ENCODE measurements at places on chromosomes 2 and 18.

GRCh38 chr2:102435741-102436140 is 12.8 kb downstream of the IL18RAP start:
- H3K4me3 ChIP-seq = no peak overlapping the region
- no peak for DNase-seq
- no peaks in the 10 kb centered on the region for H3K4me1 ChIP-seq

DNA sequence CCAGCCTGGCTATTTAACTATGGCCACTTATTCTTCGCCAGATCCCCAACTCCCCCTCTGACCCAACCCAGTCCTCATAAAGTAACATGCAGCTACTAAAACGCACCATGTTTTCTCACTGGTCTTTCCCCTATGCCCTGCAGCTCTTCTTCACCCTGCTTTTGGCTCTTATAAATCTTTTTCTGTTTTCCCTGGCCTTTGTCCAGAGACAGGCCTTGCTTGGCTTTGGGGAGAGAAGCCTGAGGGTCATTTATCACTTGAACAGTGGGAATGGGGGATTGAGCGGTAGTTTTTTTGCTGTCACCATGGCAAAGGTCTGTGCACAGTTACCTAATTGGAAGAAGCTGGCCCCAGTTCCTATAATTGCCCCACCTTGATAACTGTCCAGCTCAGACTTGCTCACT is 202.9 kb upstream of the NT5C1B start:
- H3K4me3 ChIP-seq = no peak overlapping the region
- DNase-seq = no peak
- no peaks in the 10 kb centered on the region for H3K4me1 ChIP-seq
- H3K27ac ChIP-seq = no peak overlapping the region
- H3K27me3 ChIP-seq = peaks cover 33% of the 10 kb centered on the region

GRCh38 chr18:46406539-46406932 is 250.5 kb downstream of the LOXHD1 start:
- no peak overlapping the region for H3K4me3 ChIP-seq
- DNase-seq = no peak
- peaks cover 23% of the 10 kb centered on the region for H3K4me1 ChIP-seq
- H3K36me3 ChIP-seq = no peaks in the 10 kb centered on the region
- peaks cover 9% of the 10 kb centered on the region for H3K27me3 ChIP-seq

DNA sequence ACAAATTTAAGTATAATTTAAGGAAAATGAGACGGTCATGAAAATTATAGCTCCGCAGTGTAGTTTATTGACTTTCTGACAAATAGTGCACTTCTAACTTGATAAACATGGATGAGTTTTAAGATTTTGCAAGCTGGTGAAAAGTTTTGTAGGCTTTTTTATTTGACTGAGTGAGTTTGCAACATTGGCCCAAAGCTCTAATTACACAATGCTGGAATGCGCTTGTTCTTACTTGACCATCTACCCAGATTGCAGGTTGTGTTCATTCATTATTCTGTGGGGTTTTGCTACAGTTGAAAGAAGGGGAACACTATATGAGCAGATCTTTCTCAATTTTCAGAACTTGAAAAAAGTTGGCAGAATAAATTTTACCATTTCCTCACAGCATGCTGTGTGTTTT is 13.5 kb downstream of the SPOPL start:
- H3K27me3 ChIP-seq = no peaks in the 10 kb centered on the region

- H3K4me1 ChIP-seq = no peaks in the 10 kb centered on the region
- DNase-seq = peak; percentile 77
- no peaks in the 10 kb centered on the region for H3K36me3 ChIP-seq
- H3K27ac ChIP-seq = no peak overlapping the region
- H3K4me3 ChIP-seq = no peak overlapping the region
Observed at GRCh38 chr18:1062588-1062987, 157.9 kb downstream of the ADCYAP1 start.

DNA sequence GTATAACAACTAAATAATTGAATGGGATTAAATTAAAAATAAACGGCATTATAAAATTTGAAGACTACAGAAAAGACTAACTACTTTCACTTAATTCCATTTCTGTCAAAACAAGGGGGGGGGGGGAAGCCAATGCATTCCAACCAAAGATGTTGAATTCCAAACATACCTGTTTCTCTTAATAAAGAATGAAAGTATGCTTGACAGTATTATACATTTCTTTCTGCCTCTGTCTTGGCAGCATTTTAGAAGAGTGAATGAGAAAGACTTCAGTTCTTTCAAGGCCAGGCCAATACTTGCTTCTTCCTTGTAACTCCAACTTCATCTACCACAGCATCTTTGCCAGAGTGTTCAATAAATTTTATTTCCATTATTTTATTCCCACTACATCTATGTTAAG is 65.9 kb downstream of the PDE11A start:
- DNase-seq = no peak
- no peaks in the 10 kb centered on the region for H3K27me3 ChIP-seq
- H3K27ac ChIP-seq = no peak overlapping the region
- H3K36me3 ChIP-seq = no peaks in the 10 kb centered on the region
- no peaks in the 10 kb centered on the region for H3K4me1 ChIP-seq

- H3K27me3 ChIP-seq = peaks cover 27% of the 10 kb centered on the region
- H3K4me1 ChIP-seq = no peaks in the 10 kb centered on the region
- DNase-seq = no peak
- H3K27ac ChIP-seq = no peak overlapping the region
Observed at GRCh38 chr2:232349546-232349945, 29.0 kb upstream of the ALPP start.

GRCh38 chr2:15527074-15527739 is 33.9 kb downstream of the NBAS start:
- peaks cover 27% of the 10 kb centered on the region for H3K36me3 ChIP-seq
- peak; percentile 67 for DNase-seq
- no peak overlapping the region for H3K27ac ChIP-seq
- no peaks in the 10 kb centered on the region for H3K4me1 ChIP-seq
- H3K27me3 ChIP-seq = no peaks in the 10 kb centered on the region

DNA sequence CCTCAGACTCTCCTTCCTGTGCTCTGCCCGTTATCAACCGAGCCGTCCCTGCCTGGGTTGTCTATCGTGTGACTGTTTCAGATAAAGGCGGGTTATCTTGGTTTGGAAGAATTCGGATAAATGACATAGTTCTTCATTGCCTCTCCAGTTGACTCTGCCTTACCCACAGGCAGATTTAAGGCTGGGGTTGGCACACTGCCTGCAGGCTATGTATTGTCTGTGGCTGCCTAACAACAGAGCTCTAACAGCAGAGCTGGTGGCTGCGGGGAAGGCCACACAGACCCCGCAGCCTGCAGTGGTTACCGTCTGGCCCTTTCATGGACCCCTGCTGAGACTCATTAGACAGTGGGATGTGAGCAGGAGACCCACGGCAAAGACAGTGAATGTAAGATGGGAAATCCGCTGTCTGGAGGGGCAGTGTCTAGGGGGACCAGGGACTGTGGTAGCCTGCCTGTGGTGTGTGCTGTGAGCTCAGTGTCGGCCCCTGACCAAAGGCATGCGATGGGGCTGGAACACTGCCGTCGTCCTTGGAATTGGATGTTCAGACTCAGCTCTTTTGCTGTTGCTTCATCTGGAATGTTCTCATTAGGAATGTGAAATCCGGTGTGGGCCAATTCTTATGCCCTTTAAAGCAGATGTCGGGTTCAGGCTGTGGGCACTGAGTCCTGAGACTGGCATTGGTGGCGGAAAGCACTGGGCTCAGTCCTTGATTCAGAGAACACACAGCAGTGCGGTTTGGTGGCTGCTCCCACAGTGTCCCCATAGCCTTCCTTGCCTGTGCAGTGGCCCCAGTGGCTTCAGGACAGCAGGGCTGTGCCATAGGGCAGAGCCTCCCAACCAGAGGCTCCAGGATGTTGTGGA is 44.5 kb downstream of the SH3RF3 start:
- H3K4me1 ChIP-seq = peaks cover 21% of the 10 kb centered on the region
- H3K36me3 ChIP-seq = no peaks in the 10 kb centered on the region
- peak; percentile 57 for DNase-seq
- H3K27ac ChIP-seq = peak overlapping the region; percentile 69

GRCh38 chr18:44938720-44939665 is 258.3 kb downstream of the SETBP1 start:
- DNase-seq = no peak
- peak overlapping the region; percentile 12 for H3K4me3 ChIP-seq
- peak overlapping the region; percentile 84 for H3K27ac ChIP-seq

DNA sequence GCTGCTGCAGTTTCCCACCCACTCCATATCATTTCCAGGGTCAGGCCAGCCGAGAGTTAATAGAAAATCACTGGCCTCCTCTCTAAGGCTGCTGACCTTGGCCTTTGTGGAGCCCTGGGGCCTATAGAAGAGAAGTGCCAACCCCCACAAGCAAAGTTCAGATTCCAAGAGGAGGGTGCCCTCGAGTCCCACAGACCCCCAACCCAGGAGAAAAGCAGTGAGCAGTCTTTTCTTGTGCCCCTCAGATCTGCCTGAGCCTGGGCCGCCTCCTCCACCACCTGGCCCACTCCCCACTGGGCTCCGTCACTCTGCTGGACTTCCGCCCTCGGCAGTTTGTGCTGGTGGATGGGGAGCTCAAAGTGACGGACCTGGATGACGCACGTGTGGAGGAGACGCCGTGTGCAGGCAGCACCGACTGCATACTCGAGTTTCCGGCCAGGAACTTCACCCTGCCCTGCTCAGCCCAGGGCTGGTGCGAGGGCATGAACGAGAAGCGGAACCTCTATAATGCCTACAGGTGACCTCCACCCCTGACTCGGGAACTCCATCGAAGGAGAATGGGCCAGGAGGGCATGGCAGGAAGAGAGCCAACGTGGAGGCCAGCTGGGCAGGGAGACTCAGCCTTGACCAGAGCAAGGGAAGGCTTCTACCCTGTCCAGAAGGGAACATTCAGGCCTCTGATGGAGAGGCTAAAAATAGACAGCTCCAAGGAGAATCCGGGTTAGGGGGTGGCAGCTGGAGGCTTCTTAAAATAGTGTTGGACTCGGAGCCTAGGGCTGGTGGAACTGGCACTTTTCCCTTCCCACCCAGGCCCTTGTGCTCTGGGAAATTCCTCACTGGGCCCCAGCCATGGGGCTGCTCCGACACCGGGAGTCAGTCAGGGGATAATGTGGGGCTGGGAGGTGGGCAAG is 6.2 kb downstream of the PKDCC start:
- no peaks in the 10 kb centered on the region for H3K27me3 ChIP-seq
- no peak for DNase-seq
- peaks cover 56% of the 10 kb centered on the region for H3K36me3 ChIP-seq
- peak overlapping the region; percentile 29 for H3K27ac ChIP-seq
- no peak overlapping the region for H3K4me3 ChIP-seq

DNA sequence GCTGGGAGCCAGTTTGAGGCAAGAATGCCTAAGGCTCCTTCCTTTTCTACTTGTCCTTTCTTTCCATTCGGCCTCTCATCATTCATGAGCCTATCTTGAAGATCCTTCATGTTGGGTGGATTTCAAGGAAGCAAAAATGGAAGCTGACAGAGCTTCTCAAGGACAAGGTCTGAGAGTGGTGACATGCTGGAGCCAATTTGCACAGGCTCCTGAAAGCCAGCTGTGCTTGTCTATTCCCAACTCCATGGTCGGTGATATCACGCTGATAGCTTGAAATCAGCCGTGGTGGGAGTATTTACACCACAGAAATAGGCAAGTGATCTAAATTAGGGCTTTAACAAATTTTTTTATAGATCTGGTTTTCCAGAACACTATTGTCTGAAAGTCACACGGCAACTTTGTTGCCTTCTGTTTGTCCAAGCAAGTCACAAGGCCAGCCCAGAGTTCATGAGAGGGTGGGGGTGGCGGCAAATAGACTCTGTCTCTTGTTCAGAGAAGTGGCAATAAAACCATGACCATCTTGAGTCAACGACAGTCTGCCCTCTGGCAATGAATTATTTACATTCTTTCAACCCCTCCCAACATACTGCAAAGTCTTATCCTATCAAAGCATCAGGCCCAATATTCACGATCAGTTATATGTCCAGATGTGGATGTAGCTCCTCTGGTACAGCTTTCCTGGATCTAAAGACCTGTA is 49.9 kb upstream of the SLC35F5 start:
- no peaks in the 10 kb centered on the region for H3K36me3 ChIP-seq
- peaks cover 8% of the 10 kb centered on the region for H3K4me1 ChIP-seq
- DNase-seq = no peak
- no peak overlapping the region for H3K27ac ChIP-seq

DNA sequence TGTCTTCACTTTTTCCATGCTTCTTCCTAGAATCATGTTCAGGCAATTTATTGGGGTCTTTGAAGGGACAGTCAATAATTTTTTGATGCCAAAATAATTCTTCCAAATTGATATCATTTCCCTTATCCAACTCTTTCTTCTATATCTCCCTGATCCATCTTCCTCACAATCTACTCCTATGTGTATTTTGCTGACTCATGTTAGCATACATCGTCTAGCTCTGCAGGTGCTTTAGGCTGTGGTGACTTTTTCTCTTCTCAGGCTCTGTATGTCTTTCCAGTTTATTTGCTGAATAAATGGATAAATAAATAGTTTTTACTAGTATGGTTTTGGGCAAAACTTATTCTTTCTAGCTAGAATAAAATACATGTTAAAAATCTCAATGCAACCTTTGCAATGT is 1650.9 kb upstream of the TMEFF2 start:
- no peaks in the 10 kb centered on the region for H3K36me3 ChIP-seq
- no peak for DNase-seq
- no peaks in the 10 kb centered on the region for H3K27me3 ChIP-seq
- H3K4me1 ChIP-seq = no peaks in the 10 kb centered on the region

- no peaks in the 10 kb centered on the region for H3K4me1 ChIP-seq
- H3K36me3 ChIP-seq = no peaks in the 10 kb centered on the region
- no peak overlapping the region for H3K4me3 ChIP-seq
- no peak for DNase-seq
- no peak overlapping the region for H3K27ac ChIP-seq
Observed at GRCh38 chr2:195364015-195364965, 292.7 kb upstream of the SLC39A10 start.

All from endodermal cell (in vitro differentiated cells).